ENCODE measurements at places on chromosomes 2 and 18.

DNA sequence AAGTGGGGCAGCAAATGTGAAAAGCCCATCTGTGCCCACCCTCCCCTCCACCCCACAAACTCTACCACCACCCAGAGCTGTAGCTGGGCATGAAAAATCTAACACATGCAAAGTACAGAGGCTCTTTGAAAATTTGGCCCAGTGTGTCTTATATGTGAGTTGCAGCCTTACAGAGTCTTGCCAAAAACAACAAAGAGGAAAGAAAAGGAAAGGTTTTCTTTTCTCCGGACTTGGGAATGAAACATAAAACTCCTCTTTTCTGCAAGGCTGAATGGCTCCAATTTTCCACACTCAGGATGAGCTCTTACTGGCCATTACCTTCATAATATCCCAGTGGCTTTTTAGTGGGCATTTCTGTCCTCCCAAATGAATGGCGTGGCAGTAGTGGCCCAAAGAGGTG is 27.9 kb upstream of the POU3F3 start:
- DNase-seq: no peak

GRCh38 chr18:12849548-12849947 is 34.5 kb downstream of the PTPN2 start:
- DNase-seq: no peak

GRCh38 chr18:10715791-10716190 is 190.0 kb downstream of the NAPG start:
- DNase-seq: peak; percentile 3

DNA sequence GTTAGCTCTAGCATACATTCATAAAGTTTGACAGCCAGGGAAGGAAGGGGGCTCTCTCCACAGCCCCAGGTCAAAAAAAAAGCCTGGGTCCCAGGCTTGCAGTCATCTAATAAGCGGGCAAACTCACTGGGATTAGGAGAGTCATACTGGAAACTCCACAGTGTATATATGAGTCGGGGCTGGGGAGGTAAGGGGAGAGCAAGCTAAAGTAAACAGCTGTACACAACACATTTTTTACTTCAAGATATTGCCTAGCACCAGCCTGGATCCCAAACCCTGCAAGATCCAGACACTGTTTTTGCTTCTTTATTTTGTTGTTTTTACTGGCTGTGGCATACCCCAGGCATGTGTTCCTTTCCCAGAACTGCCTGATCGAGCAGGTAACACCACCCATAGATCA is 291.3 kb upstream of the TANK start:
- no peak for DNase-seq

GRCh38 chr2:106322281-106322680 is 128.2 kb upstream of the UXS1 start:
- no peak for DNase-seq

GRCh38 chr18:45503990-45504389 is 111.3 kb upstream of the SLC14A2 start:
- DNase-seq: no peak
